Left lung (tissue), 14 donors: ENCODE measurements at places on chromosomes 16 and 17. TPM values are rescaled to one million over a fixed set of nuclear protein-coding genes. Genes with fewer than 3 reads are reported as not detected.
A peak's percentile ranks its signal among the peaks of the same experiment; 100 is the strongest.

GRCh38 chr17:79878329-79878947 is 39.2 kb upstream of the CBX4 start:
- peaks cover 5% of the 10 kb centered on the region for H3K27me3 ChIP-seq
- no peaks in the 10 kb centered on the region for H3K36me3 ChIP-seq
- no peak overlapping the region for H3K27ac ChIP-seq
- H3K4me1 ChIP-seq: no peaks in the 10 kb centered on the region
- no peak overlapping the region for H3K4me3 ChIP-seq

GRCh38 chr17:29147682-29148081 is 32.5 kb downstream of the MYO18A start:
- no peak overlapping the region for H3K4me3 ChIP-seq
- no peak for DNase-seq
- no peaks in the 10 kb centered on the region for H3K36me3 ChIP-seq
- H3K27me3 ChIP-seq: no peaks in the 10 kb centered on the region
- peaks cover 69% of the 10 kb centered on the region for H3K4me1 ChIP-seq

DNA sequence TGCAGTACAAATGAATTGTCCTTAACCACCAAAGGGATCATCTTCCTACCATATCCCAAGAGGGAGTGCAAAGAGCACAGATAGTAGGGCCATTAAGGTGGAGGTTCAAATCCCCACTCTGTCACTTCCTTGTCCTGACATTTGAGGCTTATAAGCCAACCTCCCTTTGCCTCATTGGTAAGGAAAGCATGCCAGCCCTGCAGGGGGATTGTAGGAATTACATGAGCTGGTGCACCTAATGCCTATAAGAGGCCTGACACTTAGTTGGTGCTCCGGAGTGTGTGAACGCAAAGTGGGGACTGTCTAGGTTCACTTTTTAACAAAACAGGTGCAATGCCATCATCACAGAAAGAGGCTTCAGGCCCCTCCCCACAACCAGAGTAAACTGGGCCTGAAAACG is 374.4 kb downstream of the SNX29 start:
- no peaks in the 10 kb centered on the region for H3K36me3 ChIP-seq
- no peaks in the 10 kb centered on the region for H3K4me1 ChIP-seq
- H3K27me3 ChIP-seq: no peaks in the 10 kb centered on the region
- H3K4me3 ChIP-seq: no peak overlapping the region

GRCh38 chr17:47745037-47745380 is 12.0 kb downstream of the TBX21 start:
- no peak overlapping the region for H3K4me3 ChIP-seq
- no peaks in the 10 kb centered on the region for H3K36me3 ChIP-seq
- no peak for DNase-seq
- no peak overlapping the region for H3K27ac ChIP-seq
- H3K27me3 ChIP-seq: peaks cover 11% of the 10 kb centered on the region

GRCh38 chr17:61478026-61478789 is 26.0 kb downstream of the TBX4 start:
- H3K27ac ChIP-seq: no peak overlapping the region
- peaks cover 3% of the 10 kb centered on the region for H3K4me1 ChIP-seq
- H3K36me3 ChIP-seq: no peaks in the 10 kb centered on the region
- DNase-seq: no peak

DNA sequence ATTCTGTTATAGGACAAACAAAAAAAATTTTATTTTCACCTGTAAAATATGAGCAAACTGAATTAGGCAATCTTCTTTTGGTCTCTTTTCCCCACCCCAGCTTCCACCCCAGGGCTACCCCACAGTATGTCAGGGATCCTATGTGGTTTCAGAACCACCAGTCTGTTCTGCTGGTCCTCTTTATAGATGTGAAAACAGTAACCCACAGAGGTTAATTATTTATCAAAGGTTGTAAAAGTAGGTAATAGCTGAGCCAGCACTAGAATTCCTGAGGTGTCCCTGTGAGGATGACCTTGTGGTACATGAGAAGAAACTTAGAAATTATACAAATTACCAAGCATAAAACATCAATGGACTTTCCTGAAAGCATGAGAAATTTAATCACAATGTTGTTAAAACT is 428.7 kb downstream of the CNTNAP4 start:
- H3K4me1 ChIP-seq: no peaks in the 10 kb centered on the region
- H3K27ac ChIP-seq: no peak overlapping the region
- H3K36me3 ChIP-seq: no peaks in the 10 kb centered on the region
- no peak overlapping the region for H3K4me3 ChIP-seq

- no peak overlapping the region for H3K4me3 ChIP-seq
- H3K4me1 ChIP-seq: no peaks in the 10 kb centered on the region
- DNase-seq: no peak
These were observed 90.3 kb upstream of the CHMP6 start for GRCh38 chr17:80901319-80901718.

DNA sequence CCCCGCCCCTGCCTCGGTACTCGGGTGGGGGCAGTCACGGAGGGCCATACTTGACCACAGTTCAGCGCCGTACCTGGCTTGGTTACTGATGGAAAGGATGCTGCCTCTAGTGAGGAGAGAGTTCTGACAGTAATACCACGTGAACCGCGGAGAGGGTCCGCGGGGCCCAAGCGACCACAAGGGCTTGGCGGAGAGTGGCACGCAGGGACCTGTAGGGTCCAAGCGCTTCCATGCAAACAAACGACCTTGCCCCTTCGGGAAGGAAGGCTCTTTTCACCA is 9.2 kb downstream of the KDM6B start:
- peaks cover 26% of the 10 kb centered on the region for H3K4me1 ChIP-seq
- H3K36me3 ChIP-seq: peaks cover 32% of the 10 kb centered on the region
- peak overlapping the region; percentile 99 for H3K27ac ChIP-seq
- no peak for DNase-seq

DNA sequence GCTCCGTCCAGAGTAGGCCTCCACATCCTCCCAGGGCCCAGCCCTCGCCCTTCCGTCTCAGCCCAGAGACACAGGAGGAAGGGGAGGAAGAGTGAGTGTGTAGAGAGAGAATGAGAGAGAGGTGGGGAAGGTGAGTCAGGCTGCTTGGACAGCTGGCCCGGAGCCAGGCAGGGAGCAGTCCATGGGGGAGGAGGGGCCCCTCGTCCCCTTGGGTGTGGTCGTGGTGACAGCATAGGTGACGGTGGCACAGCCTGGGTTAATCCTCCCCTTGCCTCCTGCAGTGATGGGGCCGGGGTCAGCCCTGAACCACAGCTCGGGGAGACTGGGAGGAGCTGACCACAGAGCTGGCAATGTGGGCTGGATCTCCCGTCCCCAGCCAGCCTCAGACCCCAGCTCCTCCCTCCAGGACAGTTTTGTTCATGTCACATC is 36.5 kb downstream of the FA2H start:
- H3K27me3 ChIP-seq: no peaks in the 10 kb centered on the region
- H3K4me1 ChIP-seq: no peaks in the 10 kb centered on the region
- no peak overlapping the region for H3K27ac ChIP-seq
- no peak for DNase-seq
- H3K36me3 ChIP-seq: no peaks in the 10 kb centered on the region

- H3K27ac ChIP-seq: no peak overlapping the region
- no peak for DNase-seq
- H3K36me3 ChIP-seq: no peaks in the 10 kb centered on the region
These were observed 53.2 kb upstream of the SIAH1 start for GRCh38 chr16:48438414-48438813.

DNA sequence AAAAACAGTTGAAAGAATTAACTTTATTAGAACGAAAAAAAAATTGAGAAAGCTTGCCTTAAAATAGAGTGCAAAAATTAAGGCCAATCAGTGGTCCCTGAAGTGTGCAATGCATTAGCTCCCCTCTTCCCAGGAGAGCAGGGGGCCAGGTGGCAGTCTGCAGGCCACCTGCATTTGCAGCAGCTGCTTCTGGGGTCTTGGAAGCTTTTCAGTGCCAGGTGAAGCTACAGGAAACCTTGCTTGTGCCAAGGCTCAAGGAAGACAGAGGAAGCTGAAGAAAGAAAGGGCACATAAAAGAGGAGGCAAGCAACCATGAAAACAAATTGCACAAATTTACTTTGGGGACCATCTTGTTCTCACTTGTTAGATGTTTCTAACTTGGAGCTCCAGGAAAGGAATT is 50.5 kb upstream of the MTMR4 start:
- no peak overlapping the region for H3K27ac ChIP-seq
- no peak overlapping the region for H3K4me3 ChIP-seq
- no peaks in the 10 kb centered on the region for H3K27me3 ChIP-seq
- peaks cover 15% of the 10 kb centered on the region for H3K4me1 ChIP-seq
- no peak for DNase-seq

GRCh38 chr16:79713609-79714309 is 113.2 kb upstream of the MAF start:
- no peak overlapping the region for H3K4me3 ChIP-seq
- H3K27me3 ChIP-seq: no peaks in the 10 kb centered on the region
- DNase-seq: no peak
- no peak overlapping the region for H3K27ac ChIP-seq

DNA sequence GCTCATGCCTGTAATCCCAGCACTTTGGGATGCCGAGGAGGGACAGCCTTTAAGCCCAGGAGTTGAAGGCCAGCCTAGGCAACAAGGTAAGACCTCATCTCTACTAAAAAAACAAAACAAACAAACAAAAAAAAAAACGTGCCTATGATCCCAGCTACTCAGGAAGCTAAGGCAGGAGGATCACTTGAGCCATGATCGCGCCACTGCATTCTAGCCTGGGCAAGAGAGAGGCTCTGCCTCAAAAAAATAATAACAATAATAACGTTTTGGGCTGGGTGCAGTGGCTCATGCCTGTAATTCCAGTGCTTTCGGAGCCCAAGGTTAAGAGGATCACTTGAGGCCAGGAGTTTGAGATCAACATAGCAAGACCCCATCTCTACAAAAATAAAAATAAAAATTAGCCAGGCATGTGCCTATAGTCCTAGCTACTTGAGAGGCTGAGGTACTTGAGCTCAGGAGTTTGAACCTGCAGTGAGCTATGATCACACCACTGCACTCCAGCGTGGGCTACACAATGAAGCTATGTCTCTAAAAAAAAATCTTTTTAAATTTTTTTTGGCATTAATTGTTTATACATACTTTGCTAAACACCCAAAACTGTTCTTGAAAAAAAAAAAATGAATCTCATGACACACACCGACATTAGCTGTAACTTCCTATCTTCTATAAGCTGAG is 3.3 kb downstream of the PHLPP2 start:
- no peak overlapping the region for H3K4me3 ChIP-seq
- H3K4me1 ChIP-seq: peaks cover 22% of the 10 kb centered on the region
- H3K36me3 ChIP-seq: no peaks in the 10 kb centered on the region
- H3K27ac ChIP-seq: no peak overlapping the region
- no peaks in the 10 kb centered on the region for H3K27me3 ChIP-seq

GRCh38 chr16:87765473-87765775 is 362 bp downstream of the KLHDC4 start:
- peaks cover 30% of the 10 kb centered on the region for H3K36me3 ChIP-seq
- peak overlapping the region; percentile 74 for H3K27ac ChIP-seq
- H3K4me3 ChIP-seq: peak overlapping the region; percentile 100
- peaks cover 21% of the 10 kb centered on the region for H3K4me1 ChIP-seq
- H3K27me3 ChIP-seq: no peaks in the 10 kb centered on the region

DNA sequence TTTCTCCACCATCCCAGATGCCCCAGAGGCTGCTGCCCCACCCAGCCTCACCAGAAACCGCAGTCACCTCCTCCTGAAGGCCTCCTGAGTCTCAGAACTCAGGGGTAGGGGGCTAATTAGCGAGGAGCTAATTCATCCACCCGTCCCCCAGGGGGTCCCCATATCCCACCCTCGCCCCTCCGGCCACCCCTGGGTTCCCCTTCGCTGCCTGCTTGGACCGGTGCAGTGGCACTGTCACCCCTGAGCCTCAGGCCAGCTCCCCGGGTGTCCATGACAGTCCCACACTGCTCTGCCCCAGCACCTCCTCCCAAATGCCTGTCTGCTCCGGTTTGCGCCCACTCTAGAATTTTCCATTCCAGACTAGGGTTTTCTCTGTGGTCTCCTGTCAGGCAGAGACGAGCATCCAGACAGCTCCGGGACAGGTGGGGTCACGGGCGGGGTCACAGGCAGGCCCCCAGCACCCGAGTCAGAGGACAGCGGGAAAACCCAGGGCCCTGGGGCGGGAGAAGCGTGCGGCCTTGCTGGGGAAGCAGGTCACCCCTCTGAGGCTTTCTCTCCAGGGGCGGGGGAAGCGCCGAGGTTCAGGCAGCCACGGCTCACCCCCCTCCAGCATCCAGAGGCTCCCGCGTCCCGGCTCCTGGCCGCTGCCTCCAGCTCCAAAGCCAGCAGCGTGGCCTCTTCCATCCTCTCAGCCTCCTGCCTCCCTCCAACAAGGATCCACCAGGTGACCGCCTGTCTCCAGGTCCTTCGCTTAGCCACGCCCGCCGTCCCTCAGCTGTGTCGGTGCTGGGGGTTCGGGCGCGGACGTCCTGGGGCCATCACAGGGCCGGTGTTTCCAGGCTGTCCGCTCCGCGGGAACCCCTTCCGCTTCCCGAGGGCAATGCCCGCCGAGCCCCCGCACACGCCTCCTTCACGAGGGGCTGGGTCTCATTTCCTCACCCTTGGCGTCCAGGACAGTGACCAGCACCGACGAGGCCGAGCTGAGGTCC is 3.1 kb upstream of the PERCC1 start:
- no peak overlapping the region for H3K27ac ChIP-seq
- H3K4me3 ChIP-seq: no peak overlapping the region
- no peak for DNase-seq
- no peaks in the 10 kb centered on the region for H3K27me3 ChIP-seq
- H3K4me1 ChIP-seq: no peaks in the 10 kb centered on the region

DNA sequence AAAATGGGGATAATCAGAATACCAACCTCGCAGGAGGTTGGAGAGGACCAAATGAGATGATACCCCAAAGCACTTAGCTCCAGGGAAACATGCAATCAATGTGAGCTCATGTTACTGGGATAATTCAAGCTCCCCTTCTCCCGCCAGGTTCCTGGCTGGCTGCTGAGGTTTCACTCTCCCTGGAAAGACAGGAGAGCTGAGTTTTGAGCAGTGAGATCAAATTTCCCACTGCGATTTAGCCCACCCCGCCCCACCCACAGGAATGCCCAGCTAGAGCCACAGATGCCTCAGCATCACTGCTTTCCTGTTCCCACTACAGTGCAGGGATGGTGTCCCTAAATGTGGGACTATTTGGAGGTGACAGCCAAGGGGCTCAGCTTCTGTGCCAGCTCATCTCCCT is 56.7 kb downstream of the ZNF423 start:
- DNase-seq: no peak
- H3K27me3 ChIP-seq: no peaks in the 10 kb centered on the region
- no peaks in the 10 kb centered on the region for H3K4me1 ChIP-seq
- H3K4me3 ChIP-seq: no peak overlapping the region
- H3K36me3 ChIP-seq: no peaks in the 10 kb centered on the region
- H3K27ac ChIP-seq: no peak overlapping the region

DNA sequence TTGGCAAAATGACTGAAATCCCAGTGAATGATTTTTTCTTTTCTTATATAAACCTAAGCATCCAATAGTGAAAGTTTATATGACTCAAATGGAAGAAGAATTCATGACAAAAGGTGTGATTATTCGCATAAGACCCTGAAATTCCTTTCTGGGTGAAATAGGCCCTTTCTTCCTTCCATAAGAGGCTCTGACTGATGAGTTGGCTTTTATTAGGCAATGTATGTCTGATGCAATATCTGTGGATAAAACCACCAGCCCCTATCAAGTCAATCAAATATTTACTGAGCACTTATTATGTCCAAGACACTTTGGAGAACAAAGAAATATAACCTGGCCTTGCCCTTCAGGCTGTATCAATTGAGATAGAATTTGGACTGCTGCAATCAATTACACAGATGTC is 316.6 kb downstream of the CDH13 start:
- H3K36me3 ChIP-seq: no peaks in the 10 kb centered on the region
- no peak overlapping the region for H3K4me3 ChIP-seq
- no peak for DNase-seq
- no peak overlapping the region for H3K27ac ChIP-seq
- no peaks in the 10 kb centered on the region for H3K27me3 ChIP-seq
- no peaks in the 10 kb centered on the region for H3K4me1 ChIP-seq

KRT40 gene
- total RNA-seq: not detected

MYL4 gene
- 1.3 TPM for total RNA-seq

CTRB2 gene
- total RNA-seq: not detected

CCL14 gene
- 14.2 TPM for total RNA-seq

CDR2 gene
- 17.3 TPM for total RNA-seq

CLUH gene
- total RNA-seq: 71.8 TPM
